Esophagus squamous epithelium (tissue), 5 donors: ENCODE measurements at places on chromosomes 16 and 17. TPM values are rescaled to one million over a fixed set of nuclear protein-coding genes. Genes with fewer than 3 reads are reported as not detected.

The CLEC3A gene
- total RNA-seq, result not detected

DNA sequence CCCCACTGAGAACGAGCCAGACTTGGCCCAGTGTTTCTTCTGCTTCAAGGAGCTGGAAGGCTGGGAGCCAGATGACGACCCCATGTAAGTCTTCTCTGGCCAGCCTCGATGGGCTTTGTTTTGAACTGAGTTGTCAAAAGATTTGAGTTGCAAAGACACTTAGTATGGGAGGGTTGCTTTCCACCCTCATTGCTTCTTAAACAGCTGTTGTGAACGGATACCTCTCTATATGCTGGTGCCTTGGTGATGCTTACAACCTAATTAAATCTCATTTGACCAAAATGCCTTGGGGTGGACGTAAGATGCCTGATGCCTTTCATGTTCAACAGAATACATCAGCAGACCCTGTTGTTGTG, 631 bp downstream of the BIRC5 start:
- peak overlapping the region; percentile 70 for H3K4me3 ChIP-seq
- no peak for DNase-seq
- H3K36me3 ChIP-seq, result no peaks in the 10 kb centered on the region
- H3K4me1 ChIP-seq, result peaks cover 9% of the 10 kb centered on the region

The CAPN15 gene
- 49.6 TPM for total RNA-seq

GRCh38 chr16:51545951-51546350, 394.9 kb upstream of the SALL1 start:
- H3K4me3 ChIP-seq, result no peak overlapping the region
- DNase-seq, result no peak
- no peaks in the 10 kb centered on the region for H3K27me3 ChIP-seq
- H3K4me1 ChIP-seq, result no peaks in the 10 kb centered on the region
- H3K27ac ChIP-seq, result no peak overlapping the region

DNA sequence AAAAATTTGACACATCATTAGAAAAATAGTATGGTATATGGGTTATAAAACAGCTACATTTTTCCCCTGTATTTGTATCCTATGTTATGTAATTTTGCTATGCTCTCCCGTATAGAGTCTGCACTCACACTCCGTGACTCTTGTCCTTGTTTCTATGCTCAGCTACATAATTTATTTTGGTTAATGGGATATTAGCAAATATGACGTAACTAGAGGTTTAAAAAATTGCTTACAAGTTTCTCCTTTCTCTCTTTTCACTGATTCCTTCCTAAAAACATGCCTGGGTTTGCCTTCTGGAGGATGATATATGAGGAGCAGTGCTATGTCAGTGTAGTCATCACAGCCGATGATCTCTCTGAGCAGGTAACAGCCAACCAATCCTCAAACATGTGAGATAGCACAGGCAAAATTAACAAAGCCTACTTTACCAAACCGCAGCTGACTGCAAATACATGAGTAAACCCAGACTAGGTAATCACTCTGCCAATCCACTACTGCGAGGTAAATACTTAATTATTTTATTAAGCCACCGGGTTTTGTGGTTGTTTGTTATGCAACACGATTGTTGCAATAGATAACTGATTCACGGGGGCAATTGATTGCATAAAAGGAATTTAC, 126.9 kb downstream of the KIF2B start:
- DNase-seq, result no peak
- no peaks in the 10 kb centered on the region for H3K36me3 ChIP-seq
- H3K4me3 ChIP-seq, result no peak overlapping the region
- H3K27me3 ChIP-seq, result no peaks in the 10 kb centered on the region
- no peak overlapping the region for H3K27ac ChIP-seq

The GP2 gene
- total RNA-seq, result not detected

GRCh38 chr16:53040788-53041187, 11.9 kb downstream of the CHD9NB start:
- H3K4me3 ChIP-seq, result no peak overlapping the region
- H3K4me1 ChIP-seq, result peaks cover 28% of the 10 kb centered on the region
- H3K27ac ChIP-seq, result peak overlapping the region; percentile 92
- no peaks in the 10 kb centered on the region for H3K36me3 ChIP-seq
